ENCODE measurements at places on chromosomes 5 and 9.
A peak's percentile ranks its signal among the peaks of the same experiment; 100 is the strongest.

DNA sequence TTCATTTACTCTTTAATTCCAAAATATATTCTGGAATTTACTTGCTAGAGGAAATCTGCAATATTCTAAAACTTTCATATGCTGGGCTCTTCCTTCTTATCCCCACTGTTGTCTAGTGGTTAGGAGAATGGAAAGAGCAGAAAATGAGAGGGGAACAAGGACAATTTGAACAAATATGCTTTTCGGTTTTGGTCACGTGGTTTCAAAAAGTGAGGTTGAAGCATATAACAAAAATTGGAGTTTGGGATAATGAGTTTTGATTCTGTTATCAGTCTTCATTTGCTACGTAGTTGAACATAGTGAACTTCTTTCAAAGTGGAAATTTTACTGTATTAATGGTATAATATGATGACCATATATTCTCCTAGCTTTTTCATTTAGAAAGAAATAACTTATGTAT lies 71.5 kb downstream of the CAMK4 start:
- no peak for DNase-seq

GRCh38 chr9:77935211-77935610 lies 96.4 kb downstream of the GNAQ start:
- no peak for DNase-seq

GRCh38 chr5:154189256-154189818 lies 1.2 kb upstream of the GALNT10 start:
- DNase-seq, result no peak

GRCh38 chr9:113912816-113913215 lies 36.7 kb downstream of the ZNF618 start:
- DNase-seq, result no peak

DNA sequence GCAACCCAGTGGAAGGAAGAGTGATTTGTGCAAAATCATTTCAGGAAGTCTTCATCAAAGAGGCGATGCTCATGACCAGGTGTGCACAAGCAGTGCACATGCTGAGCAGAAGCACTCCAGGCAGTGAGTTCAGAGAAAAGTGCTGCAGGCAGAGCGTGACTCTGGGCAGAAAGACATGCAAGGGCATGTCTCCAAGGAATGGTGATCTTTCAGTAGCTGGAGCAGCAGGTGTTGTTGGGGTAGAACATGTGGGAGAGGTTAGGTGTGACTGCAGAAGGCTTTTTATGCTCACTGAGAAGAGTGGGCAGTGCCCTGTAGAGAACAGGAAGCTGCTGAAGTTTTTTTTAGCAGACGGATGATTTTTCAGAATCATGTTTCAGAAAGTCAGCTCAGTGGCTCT lies 545.4 kb upstream of the TLE4 start:
- peak; percentile 50 for DNase-seq

DNA sequence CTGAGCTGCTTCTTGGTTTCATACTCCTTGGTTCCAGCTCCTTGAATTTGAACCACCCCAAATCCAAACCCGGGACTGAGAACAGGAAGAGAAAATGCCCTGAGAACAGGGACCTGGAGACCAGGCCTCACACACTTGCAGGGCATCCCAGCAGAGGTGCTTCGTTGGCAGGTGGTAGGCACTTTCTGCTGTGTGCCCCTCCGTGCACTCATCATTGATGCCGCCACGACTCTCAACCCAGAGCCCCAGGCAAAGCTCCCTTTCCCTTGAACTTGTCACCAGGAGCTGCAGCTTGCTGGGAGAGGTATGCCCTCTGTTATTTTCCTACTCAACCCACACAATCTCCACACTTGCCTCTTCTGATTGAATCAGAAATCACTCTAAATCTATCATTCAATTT lies 217.8 kb upstream of the IRX1 start:
- no peak for DNase-seq

- peak; percentile 95 for DNase-seq
Observed at GRCh38 chr9:137150617-137151457, 11.9 kb downstream of the GRIN1 start.

- DNase-seq, result no peak
Observed at GRCh38 chr5:172662596-172662995, 21.5 kb downstream of the NEURL1B start.

- no peak for DNase-seq
Observed at GRCh38 chr9:22124263-22125011, 115.3 kb upstream of the CDKN2B start.
